Hematopoietic multipotent progenitor cell treated with erythropoietin and hydrocortisone succinate and interleukin-3 and kit ligand, for 15 days (in vitro differentiated cells): ENCODE measurements at places on chromosomes 16 and 17.

DNA sequence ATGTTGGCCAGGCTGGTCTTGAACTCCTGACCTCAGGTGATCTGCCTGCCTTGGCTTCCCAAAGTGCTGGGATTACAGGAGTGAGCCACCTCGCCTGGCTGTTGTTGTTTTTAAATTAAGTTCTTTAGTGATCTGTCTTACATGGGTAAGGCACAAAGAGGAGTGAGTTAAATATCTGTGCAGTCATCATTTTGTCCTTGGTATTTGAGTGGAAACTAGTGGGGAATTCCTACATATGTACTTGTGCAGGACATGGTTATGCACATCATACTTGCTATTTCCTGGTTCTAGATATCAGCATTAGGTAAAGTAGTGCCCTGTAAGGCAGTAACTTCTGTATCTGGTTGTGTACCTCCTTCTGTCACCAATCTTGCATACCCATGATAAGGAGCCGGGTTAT is 3.7 kb downstream of the KPNB1 start:
- DNase-seq = no peak

GRCh38 chr16:88859381-88860091 is 2.6 kb downstream of the TRAPPC2L start:
- no peak for DNase-seq

- DNase-seq = no peak
Measured at GRCh38 chr16:56862776-56863175, 2.2 kb upstream of the SLC12A3 start.

- no peak for DNase-seq
Measured at GRCh38 chr17:1446201-1446600, 9.8 kb downstream of the CRK start.

DNA sequence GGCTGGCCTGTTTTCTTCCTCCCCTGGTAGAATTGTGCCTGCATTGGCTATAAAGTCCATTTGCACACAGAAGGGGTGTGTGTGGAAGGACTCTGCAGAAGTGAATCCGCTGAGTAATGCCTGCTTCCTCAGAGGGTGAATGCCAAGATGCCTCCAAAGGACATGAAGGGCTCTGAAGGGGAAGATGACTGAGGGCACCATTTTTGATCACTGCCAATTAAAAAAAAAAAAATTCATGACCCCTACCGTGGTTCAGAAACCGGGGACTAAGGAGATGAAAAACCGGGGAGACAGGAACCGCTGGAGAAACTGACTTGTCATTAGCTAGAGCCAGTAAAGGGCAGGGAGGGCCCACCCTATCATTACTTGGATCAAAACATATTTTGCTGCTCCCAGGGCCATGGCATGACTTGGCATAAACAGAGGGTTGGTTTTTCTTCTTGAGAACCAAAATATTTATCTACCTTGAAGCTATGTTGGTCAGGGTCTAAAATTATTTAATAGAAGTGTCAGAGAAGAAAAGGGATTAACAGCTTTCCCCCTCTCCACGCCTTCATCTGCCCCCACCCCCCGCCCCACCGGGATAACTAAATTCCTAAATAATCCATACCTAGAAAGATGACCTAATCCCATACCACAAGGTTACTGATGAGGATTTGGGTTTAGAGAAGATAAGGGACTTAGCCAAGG is 3.6 kb upstream of the USP7 start:
- DNase-seq = peak; percentile 91

GRCh38 chr17:3690094-3690715 is 5.8 kb downstream of the P2RX5 start:
- DNase-seq = no peak

DNA sequence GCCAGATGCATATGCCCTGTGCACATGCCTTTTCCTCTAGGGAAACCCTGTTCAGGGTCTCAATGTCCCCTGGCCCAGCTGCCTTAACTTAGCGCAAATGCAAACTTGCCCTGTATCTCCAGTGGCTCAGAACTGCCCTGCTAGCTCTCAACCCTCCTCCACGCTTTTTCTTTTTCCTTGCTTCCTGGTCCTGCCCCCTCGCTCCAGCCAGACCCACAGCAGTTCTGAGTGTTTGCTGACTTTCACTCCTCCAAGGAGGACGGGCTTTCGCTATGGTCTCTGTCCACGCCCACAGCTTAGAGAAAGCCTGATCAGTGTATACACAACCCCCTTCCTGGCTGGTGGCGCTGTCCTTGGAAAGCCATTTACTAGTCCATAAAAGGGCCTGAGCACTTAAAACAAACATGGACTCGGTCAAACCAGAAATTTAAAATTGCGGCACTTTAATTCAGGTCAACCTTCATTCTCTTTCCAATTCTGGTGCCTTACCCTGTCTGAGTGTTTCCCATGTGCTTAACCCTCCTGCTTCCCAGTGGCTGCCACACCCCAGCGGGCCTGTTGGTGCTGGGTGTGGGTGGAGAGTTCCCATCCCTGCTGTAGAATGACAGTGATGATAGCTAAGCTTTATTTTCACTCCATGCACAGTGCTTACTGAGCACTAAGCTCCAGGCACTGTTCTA is 15.6 kb upstream of the TMEM98 start:
- no peak for DNase-seq
